T-helper 2 cell treated with Interferon-gamma antibody and Interleukin-4, amounts not matched to agents 5 μg/mL and 100 μg/mL, for 36 hours (primary cell): ENCODE measurements at places on chromosomes 6 and 20.

DNA sequence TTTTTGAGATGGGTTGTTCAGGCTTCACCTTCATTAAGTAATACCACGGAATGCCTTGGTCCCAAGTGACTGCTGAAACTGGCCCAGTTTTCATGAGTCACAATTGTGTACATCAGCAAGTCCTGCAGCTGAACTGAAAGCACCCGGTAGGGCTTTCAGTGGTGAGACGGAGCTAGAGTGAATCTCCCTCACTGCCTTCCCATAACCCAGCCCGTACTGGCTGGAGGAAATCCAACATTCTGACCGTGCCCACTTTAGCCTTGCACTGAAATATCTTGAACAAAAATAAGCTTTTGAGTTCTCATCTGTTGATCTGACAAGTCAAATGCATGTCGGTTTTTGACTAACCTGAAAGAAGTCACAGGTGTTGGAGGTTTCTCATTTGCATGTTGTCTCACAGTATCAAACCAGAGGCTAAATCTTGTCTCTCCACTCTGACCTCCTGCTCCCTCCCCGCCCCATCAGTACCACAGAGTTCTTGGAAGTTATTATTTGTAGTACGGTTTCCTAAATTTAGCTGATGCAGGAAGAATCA, 35.9 kb downstream of the DUSP22 start:
- peak; percentile 31 for DNase-seq

- DNase-seq: no peak
These were observed 135.8 kb downstream of the SLC35F1 start for GRCh38 chr6:118042855-118043254.

DNA sequence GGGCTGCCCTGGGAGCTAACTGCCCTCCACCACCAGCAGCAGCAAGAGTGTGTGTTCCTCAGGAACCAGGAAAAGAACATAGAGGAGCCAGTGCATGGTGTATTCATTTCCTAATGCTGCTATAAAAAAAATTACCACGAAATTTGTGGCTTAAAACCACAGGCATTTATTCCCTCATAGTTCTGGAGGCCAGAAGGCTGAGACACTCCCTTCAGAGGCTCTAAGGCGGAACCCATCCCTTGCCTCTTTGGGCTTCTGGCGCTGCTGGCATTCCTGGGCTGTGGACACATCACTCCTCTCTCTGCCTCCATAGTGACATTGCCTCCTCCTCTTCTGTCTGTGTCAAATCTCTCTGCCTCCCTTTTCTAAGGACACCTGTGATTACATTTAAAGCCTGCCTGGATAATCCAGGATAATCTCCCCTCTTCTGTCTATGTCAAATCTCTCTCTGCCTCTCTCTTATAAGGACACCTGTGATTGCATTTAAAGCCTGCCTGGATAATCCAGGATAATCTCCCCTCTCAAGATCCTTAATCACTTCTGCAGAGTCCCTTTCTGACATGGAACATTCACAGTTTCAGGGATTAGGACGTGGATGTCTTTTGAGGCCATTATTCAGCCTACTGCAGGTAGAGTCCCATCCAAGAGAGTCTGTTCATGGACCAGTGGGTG, 54.7 kb downstream of the NDUFAF5 start:
- DNase-seq: no peak

- no peak for DNase-seq
These were observed 40.3 kb downstream of the TRERF1 start for GRCh38 chr6:42411406-42411805.

DNA sequence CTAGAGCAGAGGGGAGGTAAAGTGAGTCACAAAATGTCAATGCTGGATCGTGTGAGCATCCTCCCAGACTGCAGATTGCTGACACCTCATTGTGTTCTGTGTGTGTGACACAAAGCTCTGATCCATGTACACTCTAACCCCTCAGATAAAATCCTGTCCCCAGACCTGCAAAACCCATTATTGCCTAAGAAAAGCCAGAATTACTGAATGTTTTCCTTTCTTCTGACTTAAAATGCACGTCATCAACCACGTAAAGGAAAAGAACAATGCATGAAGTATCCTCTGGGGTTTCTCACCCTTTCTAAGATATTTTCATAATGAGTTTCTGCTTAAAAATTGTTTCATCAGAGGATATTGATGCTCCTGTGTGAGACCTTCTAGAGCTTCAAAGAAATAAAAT, 218.0 kb upstream of the PREP start:
- DNase-seq: peak; percentile 53

DNA sequence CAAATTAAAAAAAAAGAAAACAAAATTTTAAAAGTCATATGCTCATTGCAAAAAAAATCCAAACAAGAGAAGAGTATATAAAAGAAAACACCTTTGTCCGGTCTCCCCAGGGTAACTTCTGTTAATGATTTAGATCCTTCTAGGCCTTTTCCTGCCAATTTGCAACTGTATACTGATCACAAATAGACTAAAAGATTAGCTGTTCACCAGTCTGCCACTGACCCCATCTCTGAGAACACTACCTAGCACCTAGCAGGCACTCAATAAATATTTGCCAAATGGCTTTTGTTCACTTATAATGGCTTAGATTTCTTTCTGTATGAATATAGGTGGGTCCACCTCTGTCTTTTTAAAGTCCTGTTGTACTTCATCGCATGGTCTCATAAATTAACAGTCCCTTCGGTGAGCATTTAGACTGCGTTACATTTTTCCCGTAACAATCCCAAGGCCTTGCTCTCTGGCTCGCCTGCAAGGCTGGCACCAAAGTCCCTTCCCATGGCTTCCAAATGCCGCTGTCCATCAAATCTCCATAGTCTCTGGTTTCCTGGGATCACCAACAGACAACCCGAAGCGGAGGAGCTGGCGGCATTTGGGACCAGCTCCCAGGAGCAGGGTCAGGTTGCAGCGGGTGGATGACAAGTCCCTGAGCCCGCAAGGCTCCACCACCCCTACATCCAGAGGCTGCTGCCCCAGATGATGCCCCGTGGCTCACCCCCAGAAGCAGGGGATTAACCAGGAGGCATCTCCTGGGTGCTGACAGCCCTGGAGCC, 11.8 kb downstream of the JPH2 start:
- DNase-seq: no peak

- DNase-seq: no peak
These were observed 29.9 kb downstream of the MKKS start for GRCh38 chr20:10404023-10404628.

- DNase-seq: peak; percentile 55
These were observed at the start of gene RRAGD for GRCh38 chr6:89412071-89413005. TSS of gene RRAGD (minus strand) at chr6:89412273. CDS start at chr6:89411993, 280 bp downstream.

DNA sequence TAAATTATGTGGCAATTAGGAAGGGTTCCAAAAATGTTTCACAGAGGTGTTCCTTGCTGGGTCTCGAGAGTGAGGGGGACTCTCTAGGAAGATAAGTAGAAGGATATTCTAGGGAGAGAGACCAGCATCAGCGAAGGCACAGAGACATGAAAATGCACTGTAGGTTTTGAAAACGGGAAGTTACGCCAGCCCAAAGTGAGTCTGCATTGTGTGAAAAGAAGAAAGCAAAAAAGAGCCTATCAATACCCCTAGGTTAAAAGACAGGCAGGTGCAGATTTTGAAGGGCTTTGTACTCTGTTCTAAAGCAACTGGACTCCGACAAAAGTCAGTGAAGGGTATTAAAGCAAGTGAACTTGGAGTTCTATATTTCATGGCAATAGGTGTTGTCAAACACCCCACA, 25.7 kb upstream of the MRAP2 start:
- no peak for DNase-seq

- DNase-seq: no peak
These were observed 39.5 kb downstream of the ELOVL5 start for GRCh38 chr6:53309059-53309900.

GRCh38 chr6:1208876-1209275, 103.0 kb upstream of the FOXQ1 start:
- no peak for DNase-seq

DNA sequence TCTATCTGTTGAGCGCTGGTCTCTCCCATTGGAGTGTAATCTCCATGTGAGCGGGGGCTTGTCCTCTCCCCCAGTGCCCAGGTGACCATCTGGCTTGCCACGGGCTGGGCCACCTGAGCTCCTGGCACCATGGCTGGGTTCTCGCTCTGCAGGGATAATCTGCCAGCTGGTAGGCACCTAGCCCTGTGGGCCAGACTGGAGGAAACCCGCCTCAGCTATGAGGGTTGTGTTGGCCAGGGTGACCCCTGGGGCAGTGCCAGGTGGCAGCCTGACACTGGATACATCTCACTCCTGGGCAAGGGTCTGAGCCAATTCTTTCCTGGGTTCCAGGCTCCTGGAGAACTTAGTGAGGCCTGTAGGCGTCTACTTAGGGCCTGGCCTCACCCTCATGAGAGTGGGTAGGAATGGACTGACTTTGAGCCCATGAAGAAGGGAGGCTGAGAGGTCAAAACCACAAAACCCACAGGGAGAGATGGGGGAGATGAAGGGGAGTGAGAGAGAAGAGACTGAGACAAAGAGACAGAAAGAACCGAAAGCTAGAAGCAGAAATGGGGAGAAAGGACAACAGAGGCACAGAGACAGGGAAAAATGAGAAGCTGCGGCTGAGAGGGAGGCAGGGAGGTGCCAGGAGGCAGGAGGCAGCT, 5.8 kb upstream of the SLC52A3 start:
- no peak for DNase-seq

GRCh38 chr6:63919556-63920110, 284.0 kb downstream of the PHF3 start:
- no peak for DNase-seq

DNA sequence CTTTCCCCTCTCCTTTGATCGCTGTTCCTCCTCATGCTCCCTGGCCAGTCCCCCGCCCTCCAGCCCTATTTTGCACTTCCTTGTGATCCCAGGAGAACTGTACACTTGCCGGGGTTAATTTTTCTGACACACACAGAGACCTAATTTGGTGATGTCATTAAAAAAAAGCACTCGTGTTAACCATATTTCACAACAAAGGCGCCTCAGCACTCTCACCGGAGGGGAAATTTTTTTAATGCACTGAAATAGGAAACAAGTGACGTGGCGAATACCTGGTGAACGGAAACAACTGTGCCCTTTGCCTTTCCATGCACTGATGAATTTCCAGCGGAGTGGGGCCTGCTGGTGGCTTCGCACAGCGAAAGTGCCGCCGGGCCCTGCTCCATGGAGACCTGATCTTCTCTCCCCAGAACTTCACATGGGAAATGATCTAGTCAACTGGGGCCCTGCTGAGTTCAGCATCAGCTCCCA, 53.9 kb upstream of the TAGAP start:
- peak; percentile 62 for DNase-seq

DNA sequence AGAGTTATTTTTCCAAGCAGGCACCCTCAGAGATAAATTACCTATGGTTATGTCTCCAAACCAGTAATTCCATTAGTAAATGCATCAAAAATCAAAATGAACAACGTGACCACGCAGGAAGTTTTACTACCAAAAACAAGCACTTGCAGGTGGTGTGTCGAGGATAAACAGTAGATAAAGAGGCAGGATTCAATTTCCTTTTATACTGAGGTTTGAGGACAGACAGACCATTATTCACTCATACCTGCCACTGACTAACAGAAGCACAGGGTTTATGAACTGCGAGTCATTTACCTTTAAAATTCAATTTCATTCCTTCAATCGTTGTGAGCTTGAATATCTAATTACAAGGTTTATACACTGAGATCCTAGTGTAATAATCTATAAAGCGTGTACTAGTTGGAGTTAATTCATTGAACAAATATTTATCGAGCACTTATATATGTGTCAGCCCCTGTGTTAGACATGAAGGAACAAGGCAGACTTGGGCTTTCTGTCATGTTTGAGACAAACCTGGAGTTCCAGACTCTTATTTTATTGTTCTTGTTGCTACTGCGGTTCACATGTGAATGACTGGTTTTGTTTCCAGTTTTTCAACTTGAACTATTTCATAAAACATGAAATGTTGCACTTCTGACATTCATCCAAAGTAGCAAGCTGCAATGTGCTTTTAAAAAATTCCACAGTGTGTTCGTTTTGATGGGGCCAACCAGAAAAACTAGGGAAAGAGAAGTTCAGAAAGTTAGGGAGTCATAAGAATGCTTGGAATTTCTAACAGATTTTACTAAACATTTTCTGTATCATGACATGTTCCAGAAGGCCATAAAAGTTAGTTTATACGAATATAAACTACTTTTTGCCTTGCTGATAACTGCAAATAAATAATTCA, 205.6 kb downstream of the UST start:
- no peak for DNase-seq
